ENCODE measurements at places on chromosomes 11 and 22.

GRCh38 chr11:112871909-112872500, 89.2 kb upstream of the NCAM1 start:
- DNase-seq = peak; percentile 4

- DNase-seq = peak; percentile 72
These were observed 12.8 kb upstream of the CLPB start for GRCh38 chr11:72446929-72447769.

DNA sequence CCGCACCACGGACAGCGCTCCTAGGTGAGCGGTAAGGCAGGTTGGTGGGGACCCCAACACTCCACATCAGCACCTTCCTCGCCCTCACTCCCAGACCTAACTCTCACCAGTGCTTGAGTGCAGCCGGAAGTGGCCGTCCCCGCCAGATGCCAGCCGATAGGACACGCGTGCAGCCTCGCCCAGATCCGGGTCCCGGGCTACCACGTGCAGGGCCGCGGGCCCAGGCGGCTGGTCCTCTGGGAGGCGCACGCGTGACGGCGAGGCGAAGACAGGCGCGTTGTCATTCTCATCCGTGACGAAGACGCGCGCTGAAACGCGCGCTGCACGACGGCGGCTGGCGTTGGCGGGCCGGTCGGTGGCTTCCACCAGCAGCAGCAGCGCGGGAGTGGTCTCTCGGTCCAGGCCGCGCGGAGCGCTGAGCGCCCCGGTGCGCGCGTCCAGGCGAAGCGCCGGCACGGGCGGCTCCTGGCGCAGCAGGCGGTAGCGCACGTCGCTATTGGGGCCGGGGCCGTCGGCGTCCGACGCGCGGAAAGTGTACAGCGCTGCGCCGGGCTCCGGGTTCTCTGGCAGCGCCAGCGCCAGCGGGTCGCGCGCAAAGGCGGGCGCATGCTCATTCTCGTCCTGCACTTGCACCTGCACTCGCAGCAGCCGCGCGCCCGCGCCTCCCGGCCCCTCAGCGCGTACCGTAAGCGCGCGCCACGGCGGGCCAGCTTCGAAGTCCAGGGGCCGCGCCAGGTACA, 10.8 kb upstream of the TPP1 start:
- no peak for DNase-seq

GRCh38 chr11:132579136-132579535, 953.2 kb downstream of the OPCML start:
- no peak for DNase-seq

DNA sequence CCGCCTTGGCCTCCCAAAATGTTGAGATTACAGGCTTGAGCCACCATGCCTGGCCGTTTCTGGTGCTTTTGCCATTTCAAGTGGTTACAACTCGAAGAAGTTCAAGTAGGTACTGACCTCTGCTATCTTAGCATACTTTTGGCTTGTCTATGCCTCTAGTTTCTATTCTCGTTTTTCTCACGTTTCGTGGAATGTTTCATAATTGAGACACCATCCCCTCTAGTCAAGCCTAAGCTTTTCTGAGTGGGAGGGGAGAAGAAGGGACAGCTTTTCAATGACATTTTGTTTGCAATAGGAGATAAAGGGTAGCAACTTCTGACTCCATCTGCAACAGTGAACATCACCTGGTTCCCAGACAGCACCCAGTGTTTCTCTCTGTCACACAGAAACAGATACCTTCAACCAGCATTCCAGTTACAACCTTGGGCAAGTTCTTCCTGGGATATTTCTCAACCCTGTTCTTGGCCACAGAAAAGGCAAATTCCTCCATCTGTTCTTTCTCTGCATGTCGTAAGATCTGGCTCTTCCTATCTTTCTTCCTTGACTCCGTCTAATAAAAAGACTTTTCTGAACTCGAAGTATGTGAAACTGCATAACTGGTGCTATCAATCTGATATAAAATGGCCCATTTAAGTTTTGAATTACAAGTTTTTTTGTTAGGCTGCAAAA, 25.5 kb downstream of the DDI1 start:
- no peak for DNase-seq

- no peak for DNase-seq
These were observed 804.0 kb downstream of the TBC1D22A start for GRCh38 chr22:47566491-47566890.

DNA sequence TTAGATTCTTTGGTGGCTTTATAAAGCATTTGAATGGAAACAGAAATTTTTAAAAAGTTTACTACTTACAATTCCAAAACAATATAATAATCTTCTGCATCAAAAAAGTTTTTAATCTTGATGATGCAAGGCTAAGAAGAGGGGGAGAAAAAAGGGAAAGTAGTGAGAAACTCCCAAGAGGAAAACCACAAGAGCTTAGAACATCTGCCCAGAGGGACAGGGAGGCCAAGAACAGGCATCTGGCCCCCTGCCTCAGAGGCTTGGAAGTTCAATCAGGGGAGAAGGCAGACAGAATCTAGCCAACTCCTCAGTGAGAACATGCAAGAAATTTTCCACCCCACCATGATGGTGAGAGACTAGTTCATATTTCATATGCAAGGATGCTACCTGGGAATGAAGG, 23.8 kb upstream of the TTC28 start:
- no peak for DNase-seq

DNA sequence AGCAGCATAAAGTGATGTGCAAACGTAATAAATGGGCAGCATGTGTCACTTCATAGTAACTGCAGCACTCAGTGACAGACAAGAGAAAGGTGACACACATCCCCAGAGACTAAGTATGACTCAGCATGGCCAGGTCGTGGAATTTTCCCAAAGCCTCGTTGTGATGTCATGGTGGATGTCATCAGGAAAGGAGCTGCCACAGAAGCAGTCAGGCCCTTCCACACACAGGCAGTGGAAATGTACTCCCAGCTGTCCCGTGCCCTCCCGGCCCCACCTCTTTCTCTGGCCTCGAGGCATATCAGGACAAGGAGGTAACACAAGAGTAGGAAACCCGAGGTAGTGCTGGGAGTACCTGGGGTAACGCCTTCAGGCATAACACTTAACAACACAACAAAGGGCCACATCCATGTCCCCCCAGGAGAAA, 8.1 kb downstream of the PC start:
- peak; percentile 91 for DNase-seq

DNA sequence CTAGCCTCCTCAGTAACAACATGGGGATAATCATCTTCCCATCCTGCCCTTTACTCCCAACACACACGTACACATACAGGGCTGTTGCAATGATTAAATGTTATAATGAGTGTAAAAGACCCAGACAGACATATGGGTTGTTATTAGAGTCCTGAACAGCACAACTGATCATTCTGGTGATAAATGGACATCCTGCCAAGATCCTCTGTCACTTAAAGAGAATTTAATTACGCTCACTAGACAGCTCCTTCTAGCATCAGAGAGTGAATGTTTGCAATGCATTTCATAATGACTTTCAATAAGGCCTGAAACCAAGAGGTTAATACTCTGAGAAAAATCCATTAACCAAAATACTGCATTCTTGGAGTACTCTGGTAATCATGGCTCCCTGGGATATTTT, 115.8 kb downstream of the KCNC1 start:
- no peak for DNase-seq

DNA sequence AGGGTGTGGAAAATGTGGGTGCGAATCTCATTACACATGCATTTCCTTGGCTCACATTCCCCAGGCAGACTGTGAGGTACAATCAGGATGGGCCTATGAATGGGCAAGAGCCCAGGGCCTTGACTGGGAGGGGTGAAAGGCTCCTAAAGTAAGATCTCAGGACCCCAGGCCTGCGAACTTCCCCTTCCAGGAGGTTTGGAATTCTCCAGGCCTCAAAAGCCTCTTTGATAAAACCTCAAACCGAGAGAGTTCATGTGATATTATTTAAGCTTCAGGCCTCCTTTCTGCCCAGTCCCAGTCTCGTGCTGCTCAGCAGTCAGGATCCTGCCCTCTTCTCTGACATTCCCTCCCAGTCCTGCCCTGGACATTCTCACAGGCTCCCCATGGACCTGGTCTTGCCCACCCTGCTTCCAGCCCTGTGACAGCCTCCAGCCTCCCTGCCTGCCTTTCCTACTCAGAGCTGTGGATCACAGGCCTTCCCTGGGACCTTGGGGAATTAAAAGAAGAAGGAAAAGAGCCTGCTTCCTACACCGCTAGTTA, 37.3 kb upstream of the TEAD1 start:
- DNase-seq = no peak

DNA sequence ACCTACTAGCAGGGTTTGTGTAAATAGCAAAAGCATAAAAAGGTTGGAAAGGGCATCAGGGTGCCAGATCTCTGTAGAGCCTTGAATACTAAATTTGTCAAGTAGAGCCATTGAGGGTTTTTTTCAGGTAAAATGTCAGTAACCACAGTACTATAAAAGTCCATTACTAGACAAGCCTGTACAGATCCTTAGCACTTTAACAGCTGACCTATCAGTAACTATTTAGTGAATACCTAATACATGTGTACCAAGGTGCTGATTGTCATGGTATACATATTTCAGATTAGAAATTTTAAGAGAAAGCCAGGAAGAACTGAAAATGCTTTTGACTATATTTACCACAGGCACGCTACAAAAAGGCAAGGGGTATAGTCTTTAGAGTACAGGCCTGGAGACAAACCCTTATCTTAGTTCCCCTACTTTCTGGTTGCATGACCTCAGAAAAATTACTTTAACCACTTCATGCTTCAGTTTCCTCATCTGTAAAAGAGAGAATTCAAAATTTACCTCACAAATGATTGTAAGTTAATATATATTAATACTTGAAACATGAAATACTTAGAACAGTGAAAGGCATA, 57.9 kb downstream of the RAB38 start:
- DNase-seq = no peak

- DNase-seq = peak; percentile 80
These were observed 11.9 kb downstream of the CHRM1 start for GRCh38 chr11:62909107-62909894.

Data from A172 (cell line).